ENCODE measurements at places on chromosomes 3 and 15.

- DNase-seq = no peak
Measured at GRCh38 chr15:70091726-70092463, 5.8 kb downstream of the TLE3 start.

- DNase-seq = no peak
Measured at GRCh38 chr15:68783226-68784058, 37.3 kb downstream of the ANP32A start.

GRCh38 chr3:42478830-42479229 is 23.6 kb upstream of the VIPR1 start:
- DNase-seq = no peak

GRCh38 chr3:186368717-186369116 is 6.7 kb upstream of the DGKG start:
- DNase-seq = no peak

GRCh38 chr3:156373095-156373494 is 181.8 kb downstream of the SSR3 start:
- DNase-seq = no peak

DNA sequence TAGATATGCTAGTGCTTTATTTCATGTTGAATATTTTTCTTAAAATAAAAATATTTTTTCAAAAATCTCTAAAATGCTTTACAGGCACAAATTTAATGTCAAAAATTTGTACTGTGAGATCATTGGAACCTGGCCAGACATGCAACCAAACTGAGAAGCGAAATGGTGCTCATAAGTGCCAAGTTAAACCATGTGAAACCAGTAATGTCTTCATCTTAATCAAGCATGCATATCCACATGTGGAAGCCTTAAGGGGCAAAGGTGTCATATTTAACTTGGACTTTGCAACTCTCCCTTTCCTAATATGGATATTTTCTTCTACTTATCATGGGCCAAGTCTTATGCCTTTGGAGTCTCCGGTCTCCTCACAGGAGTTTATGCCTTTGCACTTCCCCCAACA is 208.9 kb upstream of the COL8A1 start:
- DNase-seq = no peak

DNA sequence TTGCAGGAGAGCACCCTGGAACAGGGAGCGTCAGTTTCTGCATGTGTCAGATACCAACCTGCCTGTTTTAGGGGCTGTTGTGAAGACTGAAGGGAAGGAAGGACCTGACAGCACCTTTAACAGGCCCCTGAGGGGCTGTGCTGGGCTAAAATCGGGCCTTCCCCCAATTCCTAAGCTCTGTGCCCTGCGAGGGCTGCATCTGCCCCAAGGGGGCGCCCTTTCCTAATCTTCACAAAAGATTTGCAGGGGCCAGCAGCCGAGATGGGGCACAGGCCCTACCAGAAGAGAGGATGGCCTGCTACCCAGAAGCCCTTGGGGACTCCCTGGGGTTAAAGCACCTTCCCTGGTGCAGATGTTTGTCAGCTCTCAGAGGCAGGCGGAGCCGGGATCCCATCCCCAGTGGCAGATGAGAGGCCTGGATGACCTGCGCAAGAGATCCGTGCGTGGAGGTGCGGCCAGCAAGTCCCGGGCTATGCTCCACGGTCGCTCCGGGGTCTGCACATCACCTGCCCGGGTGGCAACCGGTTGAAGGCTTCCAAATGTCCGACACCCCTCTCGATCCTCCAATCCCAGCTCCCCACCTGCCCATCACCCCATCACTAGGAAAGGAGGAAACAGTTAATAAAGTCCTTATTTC is 53.6 kb downstream of the RHCG start:
- no peak for DNase-seq

GRCh38 chr3:85667744-85668143 is 709.0 kb downstream of the CADM2 start:
- no peak for DNase-seq

DNA sequence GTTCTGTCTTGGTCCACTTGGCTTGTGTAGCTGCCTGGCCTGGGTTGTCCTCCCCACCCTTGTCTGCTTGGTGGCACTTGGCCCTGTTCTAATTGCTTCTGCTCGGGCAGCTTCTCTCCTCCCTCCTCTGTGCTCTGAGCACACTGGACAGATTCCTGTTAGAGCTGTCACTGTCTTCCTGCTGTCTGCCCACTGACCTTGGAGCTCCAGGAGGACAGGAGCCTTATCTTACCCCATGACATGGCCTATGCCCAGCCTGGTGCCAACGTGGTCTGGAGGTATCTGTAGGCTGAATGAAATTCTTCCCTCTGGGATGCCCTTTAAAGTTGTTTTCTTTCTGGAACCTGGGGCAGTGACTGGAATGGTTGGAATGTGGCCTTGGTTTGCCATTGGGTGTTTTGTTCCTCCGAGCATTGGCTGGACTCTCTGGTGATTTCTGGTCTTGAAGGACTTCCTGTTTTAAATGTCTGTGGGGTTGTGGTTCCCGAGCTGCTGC is 94.1 kb downstream of the FAM43A start:
- DNase-seq = no peak

GRCh38 chr15:84973492-84974460 is 7.9 kb upstream of the PDE8A start:
- peak; percentile 71 for DNase-seq

DNA sequence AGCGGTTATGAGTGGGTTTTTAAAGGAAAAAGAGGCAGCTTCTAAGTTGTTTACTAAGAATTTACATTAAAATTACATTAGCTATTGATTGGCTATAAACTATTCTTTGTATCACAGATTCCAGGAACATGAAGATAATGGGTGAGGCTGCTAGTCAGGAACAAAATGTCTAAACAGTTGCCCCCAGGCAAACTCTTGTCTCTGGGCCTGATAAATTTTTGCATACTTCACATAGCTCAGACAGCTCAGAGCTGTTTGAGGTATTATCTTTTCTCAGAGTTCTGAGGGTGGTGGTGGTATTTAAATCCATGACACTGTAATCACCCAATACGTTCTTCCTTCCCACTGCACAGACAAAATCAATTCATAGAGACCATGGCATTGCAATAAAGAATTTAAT is 2.1 kb upstream of the HACD2 start:
- no peak for DNase-seq

GRCh38 chr15:69056365-69056764 is 41.9 kb downstream of the NOX5 start:
- DNase-seq = no peak

- no peak for DNase-seq
Measured at GRCh38 chr3:195466251-195466650, 23.4 kb upstream of the ACAP2 start.

- DNase-seq = no peak
Measured at GRCh38 chr15:87620393-87620792, 636.1 kb downstream of the NTRK3 start.

DNA sequence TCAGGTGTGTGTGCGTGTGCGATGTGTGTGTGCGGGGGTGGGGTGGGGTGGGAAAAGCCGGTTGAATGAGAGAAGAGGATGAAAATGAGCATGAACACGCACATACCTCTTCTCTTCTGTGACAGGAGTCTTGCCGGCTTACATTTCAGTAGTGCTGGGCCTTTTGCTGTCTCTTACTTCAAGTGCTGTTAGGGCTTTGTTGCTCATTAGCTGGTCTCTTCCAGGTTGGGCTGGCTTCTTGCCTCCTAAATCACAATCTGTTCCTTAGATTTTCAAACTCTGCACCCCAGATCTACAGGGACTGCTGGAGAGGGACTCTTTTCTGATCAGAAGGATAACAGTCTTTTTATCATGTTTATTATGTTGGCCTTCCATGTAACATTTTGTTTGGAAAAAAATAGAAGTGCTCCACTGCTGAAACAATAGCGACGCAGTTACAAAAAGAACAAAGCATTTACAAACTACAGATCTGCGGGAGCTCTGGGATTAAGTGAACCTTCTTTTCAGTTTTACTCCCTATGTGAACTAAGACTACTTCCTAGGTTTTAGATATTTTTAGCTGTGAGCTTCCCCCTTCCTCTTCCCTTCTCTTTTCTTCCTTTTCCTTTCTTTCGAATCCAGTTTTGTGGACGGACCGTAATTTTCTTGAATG is 48.5 kb downstream of the USP13 start:
- DNase-seq = no peak

- DNase-seq = no peak
Measured at GRCh38 chr3:118809696-118810498, 224.7 kb downstream of the IGSF11 start.

GRCh38 chr3:188254520-188255070 is 100.6 kb downstream of the LPP start:
- no peak for DNase-seq

GRCh38 chr15:90225504-90226234 is 8.1 kb downstream of the CIB1 start:
- no peak for DNase-seq

DNA sequence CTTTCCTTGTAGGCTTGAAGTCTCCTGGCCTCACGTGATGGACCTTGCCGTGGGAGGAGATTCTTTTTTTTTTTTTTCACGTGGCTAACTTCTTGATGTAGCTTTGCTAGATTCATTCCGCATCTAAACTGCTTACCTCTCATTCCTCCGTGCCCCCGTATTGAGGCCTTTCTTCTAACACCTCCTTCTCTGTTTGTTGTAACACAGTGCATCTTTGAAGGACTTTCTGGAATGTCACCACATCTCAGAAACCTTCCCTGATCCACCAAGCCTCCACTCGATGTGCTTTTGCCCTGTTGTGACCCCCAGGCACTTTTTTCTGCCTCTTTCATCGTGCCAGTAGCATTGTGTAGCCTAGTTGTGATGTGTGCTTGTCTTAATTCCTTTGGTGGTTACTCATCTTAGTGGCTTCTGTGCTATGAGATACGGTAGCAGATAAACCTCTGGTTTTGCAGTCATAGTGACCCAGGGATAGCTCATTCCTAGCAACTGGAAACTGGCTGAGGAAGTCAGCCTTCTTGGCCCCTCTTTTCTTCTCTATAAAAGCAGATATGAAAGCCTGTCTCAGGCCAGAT is 1.6 kb upstream of the BNC1 start:
- peak; percentile 59 for DNase-seq

- DNase-seq = peak; percentile 95
Measured at GRCh38 chr15:74040109-74040850, 42.1 kb downstream of the GOLGA6A start.

DNA sequence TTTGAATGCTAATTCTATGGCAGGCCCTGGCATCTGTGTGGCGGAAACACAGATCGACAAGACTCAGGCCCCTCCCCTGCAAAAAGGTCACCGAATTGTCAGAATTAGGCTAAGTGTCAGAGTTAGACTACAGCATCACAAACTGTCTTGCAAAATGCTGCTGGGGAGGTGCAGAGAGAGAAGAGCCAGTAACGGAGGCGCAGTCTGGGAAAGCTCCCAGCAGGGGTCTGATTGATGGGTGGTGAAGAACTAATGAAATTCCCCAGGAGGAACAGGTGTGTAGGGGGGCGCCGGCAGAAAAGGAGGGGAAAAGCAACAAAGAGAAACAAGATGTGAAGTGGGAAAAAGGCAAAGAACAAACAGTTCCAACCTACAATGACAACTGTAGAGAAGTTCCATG is 72.7 kb upstream of the TAMM41 start:
- DNase-seq = no peak

- DNase-seq = peak; percentile 97
Measured at GRCh38 chr3:185549122-185549521, 3.3 kb downstream of the LIPH start.

GRCh38 chr3:123020709-123021108 is 6.9 kb downstream of the SEMA5B start:
- no peak for DNase-seq

GRCh38 chr3:172247525-172248274 is 200.6 kb downstream of the GHSR start:
- no peak for DNase-seq

DNA sequence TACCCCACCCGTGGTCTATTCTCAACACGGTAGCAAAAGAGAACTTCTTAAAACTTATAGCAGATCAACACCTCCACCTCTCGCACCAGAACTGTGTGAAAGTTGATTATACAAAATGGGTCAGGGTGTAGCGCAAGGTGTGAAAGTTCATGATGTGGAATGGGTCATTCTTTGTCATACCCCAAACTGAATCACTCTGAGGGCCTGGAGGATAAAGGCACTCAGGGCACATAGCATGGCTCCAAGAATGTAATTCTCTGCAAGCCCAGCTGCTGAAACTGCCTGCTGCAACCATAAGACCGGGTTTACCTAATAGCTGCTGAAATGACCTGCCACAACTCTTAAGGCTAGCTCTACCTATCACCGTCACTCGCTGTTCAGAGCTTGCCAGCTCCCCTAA is 70.0 kb downstream of the FOXP1 start:
- DNase-seq = no peak

GRCh38 chr15:77599899-77600298 is 32.8 kb downstream of the LINGO1 start:
- no peak for DNase-seq

- peak; percentile 11 for DNase-seq
Measured at GRCh38 chr3:176514297-176514696, 683.0 kb downstream of the TBL1XR1 start.

- no peak for DNase-seq
Measured at GRCh38 chr15:75696311-75696720, 16.3 kb downstream of the CSPG4 start.

- DNase-seq = no peak
Measured at GRCh38 chr3:127325629-127325961, 37.7 kb upstream of the PRR20G start.

DNA sequence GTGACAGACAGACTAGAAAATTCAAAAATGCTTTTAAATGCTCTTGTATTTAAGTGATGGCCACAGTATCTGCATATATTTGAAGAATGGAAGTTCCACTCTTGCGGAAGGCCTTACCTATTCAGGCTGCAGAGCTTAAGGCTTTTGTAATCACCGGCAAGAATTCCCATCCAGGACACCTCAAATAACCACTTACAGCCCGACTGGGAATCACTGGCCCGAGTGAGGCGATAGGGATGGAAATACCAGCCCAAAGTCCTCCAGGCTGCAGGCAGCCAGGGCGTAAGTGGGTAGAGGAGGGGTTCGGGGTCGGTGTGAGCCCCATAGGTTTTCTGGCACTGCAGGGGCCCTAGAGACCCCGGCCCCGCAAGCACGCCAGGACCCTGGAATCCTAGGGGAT is 9.5 kb downstream of the CMTM7 start:
- no peak for DNase-seq

GRCh38 chr3:44915702-44916438 is 41.5 kb downstream of the TGM4 start:
- no peak for DNase-seq

DNA sequence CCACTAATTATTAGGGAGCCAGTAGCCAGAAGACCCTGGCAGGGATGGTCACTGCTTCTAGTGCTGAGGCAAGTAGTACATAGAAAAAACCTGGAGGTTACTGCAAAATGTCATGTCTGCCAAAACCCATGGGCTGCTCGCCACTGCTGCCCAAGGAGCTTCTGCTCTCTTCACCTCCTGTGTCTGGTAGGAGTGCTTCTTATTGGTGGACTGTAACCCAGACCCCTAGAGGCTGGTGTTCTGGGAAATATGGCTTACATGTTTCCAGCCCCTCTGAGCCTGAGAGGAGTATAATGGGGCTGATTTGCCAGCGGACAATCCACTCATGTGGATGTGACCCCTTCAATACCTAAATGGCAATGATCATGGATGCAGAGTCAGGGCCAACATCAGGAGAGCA is 286.4 kb downstream of the EPHB1 start:
- DNase-seq = no peak

GRCh38 chr15:57572468-57572867 is 19.2 kb upstream of the MYZAP start:
- DNase-seq = no peak

GRCh38 chr3:106534206-106534605 is 665.4 kb upstream of the CBLB start:
- DNase-seq = peak; percentile 43

- peak; percentile 81 for DNase-seq
Measured at GRCh38 chr3:177451864-177452830, 254.9 kb upstream of the TBL1XR1 start.

GRCh38 chr3:73136941-73137340 is 75.5 kb downstream of the EBLN2 start:
- DNase-seq = no peak

Data from stromal cell of bone marrow (primary cell).